Fibroblast of skin of right biceps (primary cell): ENCODE measurements at places on chromosomes 1 and 21.

GRCh38 chr1:224623310-224623714 is 7.2 kb downstream of the CNIH3 start:
- DNase-seq = peak; percentile 80

DNA sequence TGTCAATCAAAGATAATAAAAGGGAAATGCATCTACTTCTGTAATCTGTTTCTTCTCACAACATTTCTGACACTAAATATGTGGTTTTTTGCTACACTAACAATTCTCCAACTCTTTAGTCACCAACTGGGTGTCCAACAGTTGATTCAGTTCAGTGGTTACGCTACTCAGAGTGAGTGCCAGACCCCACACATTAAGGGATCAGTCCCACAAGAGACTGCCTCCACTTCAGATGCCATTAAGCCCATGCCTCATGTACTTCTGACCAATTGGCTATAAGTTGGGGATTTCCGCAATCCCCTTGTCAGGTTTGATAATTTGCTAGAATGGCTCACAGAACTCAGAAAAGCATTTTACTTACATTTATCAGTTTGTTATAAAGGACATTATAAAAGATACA is 28.4 kb downstream of the RNF2 start:
- peak; percentile 44 for DNase-seq

- peak; percentile 72 for DNase-seq
Observed at GRCh38 chr1:29698033-29698432, 461.7 kb downstream of the PTPRU start.

- DNase-seq = no peak
Observed at GRCh38 chr1:162699366-162699765, 67.1 kb downstream of the DDR2 start.

- DNase-seq = no peak
Observed at GRCh38 chr21:38894899-38895298, 89.2 kb downstream of the ETS2 start.

DNA sequence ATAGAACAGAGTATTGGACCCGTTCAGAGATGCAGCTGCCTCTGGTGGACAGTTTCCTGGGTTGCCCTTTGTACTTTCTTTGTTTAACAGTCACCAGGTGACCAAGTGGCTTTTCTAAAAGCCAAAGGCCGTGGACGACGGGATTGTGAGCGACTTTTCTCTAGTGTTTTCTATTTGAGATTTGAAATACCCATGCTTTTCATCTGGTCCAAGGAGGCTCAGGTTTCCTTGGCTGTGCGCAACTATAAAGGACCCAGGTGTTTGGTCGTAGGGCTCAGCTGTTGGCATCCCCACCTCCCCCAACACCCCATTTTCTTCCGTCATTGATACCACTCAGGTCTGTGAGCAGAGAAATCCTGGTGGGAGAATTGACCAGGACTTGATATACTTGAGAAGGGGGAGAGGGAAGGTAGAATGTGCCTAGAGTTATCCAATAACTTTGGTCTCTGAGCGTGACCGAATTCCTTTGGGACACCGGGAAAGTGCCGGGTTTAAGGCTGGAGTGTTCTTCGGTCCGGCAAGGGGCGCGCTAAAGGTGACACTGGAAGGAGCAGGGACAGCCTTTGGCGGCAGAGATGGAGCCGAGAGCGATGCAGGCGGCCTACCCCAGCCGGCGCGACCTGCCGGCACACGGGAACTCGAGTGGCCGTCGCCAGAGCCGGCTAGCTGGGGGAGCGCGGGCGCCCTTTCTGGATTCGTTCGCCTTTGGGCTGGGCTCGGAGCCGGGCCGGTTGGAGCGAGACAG is 83.4 kb upstream of the BMP8A start:
- no peak for DNase-seq

DNA sequence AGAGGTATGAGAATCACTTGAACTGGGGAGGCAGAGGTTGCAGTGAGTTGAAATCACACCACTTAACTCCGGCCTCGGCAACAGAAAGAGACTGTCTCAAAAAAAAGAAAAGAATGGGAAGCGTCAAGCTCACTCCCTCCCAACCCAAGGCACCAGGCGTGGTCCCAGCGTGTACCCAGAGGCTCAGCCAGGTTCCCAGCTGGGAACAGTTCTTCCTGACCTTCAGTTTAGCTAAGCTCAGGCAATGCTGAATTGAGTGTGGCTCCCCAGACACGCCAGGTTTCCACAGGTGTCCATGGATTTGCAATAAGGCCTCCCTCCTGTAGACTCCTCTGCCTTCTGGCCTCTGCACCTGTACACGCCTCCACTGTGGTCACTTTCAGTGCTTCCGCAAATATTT is 140.7 kb upstream of the TMEM51 start:
- no peak for DNase-seq

DNA sequence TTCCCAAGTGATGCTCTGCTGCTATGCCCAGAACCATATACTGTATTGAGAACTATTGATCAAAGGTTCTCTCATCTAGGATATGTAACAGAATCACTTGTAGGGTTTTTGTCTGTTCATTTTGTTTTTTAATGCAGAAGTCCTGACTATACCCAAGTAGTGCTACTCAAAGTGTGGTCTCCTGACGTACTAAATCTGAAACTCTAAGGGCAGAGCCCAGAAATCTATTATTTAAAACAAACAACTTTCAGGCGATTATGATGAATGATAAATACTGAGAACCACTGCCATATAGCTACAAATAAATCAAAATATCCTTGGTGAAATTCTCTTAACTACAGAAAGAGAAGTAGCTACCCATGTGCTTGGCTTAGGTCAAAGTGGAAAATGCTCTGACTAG is 10.1 kb downstream of the ZZZ3 start:
- no peak for DNase-seq

- DNase-seq = peak; percentile 56
Observed at GRCh38 chr1:162674034-162674608, 41.9 kb downstream of the DDR2 start.

GRCh38 chr1:100360790-100361510 is 8.6 kb downstream of the CDC14A start:
- DNase-seq = peak; percentile 48

- peak; percentile 51 for DNase-seq
Observed at GRCh38 chr1:36115931-36116330, 9.1 kb downstream of the COL8A2 start.

DNA sequence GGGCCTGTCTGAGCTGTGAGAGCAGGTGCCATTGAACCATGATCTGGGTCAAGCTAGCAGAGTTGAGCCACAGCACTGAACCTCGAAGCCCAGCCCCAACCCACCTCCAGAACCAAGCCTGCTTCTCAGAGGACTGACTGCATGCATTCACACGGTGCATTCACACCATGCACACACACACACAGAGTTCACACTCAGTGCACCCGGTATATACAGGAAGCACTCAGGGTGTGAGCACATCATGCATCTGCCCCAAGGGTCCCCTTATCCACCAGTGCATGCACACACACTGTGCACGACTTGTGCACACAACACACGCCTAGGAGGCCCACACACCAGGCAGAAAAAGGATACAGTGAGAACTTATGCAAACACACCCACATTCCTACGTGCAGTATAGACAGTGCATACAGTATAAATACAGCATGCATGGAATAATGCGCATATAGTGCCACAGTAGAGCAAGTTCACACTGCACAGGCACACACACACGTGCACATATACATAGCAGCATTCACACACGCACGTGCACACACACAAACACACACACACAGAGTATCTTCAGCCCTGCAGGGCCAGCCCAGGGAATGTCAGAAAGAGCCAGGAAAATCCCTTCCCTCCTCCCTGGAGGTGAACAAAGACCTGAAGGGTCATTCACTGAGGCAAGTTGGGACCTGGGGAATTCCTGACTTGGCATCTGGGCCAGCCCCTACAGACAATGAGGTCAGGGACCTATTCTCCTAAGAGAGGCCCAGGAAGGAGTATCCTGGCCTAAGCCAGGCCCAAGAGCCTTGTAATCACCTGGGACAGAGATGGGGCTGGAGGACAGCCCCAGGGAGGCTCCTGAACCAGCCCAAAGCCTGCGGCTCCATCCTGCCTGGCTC is 42.1 kb downstream of the CAMK2N1 start:
- DNase-seq = no peak

- no peak for DNase-seq
Observed at GRCh38 chr1:235942625-235942934, 75.9 kb upstream of the LYST start.

DNA sequence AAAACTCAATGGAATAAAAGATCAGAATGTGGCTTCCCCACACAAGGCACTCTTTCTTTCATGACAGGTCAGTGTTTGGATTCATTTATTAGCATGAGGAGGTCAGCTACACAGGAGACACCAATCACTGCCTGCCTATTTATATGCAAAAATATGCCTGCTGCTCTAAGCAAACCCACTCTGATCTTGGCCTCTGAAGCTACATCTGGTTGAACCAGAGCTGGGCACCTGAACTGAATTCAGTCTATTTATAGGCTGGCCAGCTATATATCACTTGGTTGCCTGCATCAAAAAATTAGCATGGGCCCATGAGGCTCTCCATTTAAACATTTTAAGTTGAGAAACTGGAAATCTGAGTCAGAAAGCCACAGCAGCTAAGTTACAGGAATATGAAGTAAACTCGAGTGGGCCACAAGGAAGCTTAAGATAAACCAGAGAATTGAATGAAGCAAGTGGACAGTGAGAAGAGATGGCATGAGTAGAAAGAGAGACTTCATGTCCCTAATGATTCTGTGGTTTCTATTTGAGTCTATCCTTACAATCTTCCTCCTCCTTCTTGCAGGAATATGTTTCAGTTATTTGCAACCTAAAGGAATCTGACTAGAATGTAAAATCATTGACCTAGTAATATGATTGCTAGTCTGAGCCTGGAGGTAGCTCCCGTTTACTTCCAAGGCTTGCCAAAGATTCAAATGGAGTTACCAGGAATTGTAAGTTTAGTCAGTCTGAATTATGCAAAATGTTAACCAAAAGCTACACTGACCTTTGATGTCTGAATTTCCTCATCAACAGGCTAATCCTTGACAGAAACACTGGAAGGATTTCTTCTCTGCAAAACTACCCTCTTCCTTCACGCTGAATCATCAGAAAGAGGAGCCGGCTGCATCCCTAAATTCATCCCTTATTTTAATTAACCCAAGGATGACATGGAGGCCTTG is 17.7 kb downstream of the DDAH1 start:
- DNase-seq = peak; percentile 38

DNA sequence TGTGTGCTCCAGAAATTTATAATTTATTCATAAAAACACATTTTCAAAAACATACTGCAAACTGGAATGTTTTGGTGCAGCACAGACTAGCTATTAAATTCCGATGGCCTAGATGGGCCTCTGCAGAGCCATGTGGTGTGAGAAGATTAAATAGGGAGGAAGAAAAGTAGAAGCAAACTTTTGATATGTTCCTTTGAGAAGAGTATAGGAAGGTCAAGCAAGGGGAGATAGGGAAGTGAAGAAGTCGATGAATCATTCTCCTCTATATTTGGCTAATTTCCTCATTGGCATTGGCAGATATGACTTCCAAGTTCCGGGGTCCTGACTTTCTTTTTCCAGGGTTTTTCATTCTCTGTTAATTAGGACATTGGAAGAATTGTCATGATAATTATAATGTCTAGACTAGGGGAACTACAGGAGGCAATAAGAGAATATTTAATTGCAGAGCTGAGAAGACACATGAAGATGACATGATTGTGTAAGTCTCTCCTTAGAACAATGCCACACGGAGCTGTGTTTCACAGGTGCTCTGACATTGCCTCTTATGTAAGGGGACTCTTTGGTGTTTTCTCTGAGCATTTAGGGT is 19.3 kb upstream of the ZNF326 start:
- no peak for DNase-seq

DNA sequence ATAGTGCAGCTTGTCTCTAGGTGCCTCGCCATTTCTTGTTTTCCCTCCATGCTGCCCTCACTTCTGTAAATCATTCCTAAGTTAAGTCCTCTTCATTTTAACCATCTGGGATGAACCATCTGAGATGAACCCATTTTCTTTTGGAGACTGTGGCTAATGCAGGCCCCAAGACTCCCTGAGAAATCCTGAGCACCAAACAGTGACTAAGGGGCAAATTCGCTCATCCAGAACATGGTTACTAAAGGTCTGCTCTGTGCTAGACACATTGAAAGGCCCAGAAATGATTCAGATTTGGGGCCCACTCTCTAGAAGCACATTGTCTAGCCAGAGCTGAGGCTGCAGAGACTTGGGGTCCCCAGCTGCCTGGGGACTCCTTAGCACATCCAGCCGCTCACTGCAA is 151.9 kb upstream of the CTTNBP2NL start:
- no peak for DNase-seq

- DNase-seq = no peak
Observed at GRCh38 chr1:37672136-37672870, 20.0 kb upstream of the CDCA8 start.

DNA sequence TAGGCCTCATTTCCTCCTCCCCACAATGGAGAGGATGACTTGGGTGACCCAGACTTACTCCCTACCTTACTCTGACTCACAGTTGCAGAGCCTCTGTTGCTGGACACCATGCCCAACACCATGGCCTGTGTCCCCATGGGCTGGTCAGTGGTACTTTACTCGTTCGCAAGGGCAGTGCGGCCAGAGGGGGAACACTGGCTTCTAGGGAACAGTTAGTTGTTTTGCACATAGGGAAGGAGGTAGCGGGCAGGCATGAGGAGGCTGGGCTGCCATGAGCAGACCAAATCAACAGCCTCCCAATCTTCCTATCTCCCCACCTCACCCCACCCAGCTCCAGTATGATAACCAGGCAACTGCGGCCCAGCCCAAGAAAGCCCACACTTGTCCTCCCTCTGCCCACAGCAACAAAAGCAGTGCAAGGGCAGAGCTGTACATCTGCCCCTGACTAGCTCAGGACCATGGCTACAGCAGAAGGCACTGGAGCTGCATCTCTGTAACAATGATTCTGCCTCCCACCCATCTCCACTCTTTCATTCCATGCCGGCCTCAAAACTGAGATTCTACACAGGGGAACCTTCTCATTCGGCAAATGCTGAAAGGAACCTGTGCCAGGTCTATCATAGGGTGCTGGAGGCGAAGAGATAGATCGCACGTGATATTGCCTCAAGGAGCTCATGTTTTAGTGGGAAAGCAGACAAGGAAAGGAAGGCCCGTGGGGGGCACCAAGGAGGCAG is 18.6 kb downstream of the TAL1 start:
- no peak for DNase-seq

GRCh38 chr21:20276954-20277353 is 721.3 kb upstream of the NCAM2 start:
- no peak for DNase-seq

- no peak for DNase-seq
Observed at GRCh38 chr21:17660452-17660851, 47.8 kb upstream of the BTG3 start.

DNA sequence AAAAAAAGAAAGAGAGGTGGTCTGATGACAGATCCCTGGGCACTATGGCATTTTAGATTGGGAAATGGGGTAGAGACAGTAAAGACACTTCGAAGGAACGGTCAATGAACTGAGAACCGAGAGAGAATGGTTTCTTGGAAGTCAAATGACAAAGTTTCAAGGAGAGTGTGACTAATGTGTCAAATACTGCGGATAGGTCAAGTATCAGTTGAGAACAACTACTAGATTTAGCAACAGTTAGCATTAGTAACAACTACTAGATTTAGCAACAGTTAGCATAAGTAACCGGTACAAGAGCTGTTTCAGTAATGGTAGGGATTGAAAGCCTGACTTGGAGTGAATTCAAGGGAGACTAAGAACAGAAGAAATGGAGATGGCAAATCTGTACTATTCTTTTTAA is 35.0 kb downstream of the UROD start:
- DNase-seq = no peak
